ENCODE measurements at places on chromosomes 5 and 9.

DNA sequence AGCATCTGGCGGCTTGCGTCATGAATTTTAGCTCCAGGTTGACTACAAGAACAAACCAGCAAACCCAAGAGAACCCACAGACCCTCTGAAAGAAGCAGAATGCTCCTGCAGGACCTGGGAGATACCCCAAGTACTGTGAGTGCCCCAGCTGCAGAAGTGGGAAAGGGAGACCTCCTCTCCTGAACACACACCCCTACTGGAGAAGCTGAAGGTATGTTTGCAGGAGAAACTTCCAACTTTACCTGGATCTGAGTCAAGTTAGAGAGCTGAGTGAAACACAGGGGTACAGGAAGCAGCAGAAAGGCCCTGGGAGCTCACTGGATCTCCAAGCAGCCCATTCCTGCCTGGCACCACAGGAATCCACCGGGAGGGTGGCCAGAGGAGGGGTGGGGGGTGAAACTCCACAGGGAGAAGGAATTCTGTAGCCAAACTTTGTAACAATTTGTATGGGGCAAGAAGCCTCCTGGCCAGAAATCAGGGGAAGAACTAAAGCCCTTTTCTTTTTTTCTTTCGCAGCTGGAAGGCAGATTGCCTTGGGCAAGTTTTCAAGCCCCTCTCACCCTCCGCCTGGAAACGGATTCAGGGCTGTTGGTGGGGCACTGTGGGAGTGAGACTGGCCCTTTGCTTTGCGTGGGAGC lies 576.2 kb downstream of the BNC2 start:
- DNase-seq = no peak

DNA sequence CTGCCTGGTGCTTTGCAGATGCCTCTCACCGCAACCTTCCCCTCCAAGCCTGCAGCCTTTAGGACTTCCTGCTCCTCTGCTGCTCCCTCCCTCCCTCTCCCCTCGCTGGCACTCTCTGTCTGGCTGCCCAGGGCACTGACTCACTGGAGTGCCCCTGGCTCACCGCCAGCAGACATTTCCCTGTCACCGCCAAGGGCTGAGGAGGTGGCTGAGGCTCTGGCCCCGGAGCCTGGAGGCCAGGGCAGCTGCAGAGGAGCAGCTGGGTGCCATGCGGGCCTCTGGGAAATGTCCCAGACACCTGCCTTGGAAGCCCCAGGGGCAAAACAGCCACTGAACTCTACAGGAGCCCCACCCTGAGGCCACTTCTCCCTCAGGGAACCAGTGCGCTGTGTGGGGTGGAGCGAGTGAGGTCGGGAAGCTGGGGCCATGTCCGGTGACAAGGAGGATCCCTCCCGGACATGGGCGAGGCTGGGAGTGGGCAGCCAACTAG lies 53.4 kb downstream of the TENT4A start:
- DNase-seq = peak; percentile 99

DNA sequence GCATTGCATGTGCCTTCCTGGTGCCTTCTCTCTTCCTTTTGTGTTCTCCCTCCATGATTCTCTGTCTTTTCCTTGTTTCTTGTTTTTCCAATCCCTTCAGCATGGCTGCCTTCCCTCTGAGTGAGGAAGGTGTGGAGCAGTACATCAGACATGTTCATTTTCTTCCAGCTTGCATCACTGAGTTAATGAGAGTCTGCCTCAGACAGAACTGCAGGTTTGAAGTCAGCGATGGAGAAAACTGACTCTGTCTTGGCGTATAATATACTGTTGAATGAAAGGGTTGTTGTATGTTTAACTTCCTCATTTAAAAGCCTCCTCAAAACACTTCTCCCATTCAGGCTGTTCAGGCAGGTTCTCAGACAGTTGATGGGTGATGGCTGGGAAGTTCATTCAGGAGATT lies 129.3 kb downstream of the KDM4C start:
- DNase-seq = no peak

DNA sequence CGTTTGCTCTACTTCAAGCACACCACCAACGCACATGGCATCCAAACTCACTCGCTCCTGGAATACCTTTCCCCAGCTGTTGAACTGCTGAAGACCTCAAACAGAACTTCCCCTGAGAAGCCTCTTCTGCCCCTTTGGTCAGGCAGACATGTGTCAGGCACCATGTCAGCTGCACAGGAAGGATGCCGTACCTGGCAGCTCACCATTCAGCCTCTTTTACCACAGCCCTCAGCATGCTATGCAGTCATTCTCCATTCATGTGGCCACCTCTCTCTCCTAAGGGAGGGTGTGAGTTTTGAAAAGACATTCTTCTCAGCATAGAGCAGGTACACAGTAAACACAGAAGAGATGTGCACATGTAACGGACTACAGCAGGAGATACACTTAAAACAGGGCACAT lies 14.2 kb downstream of the IL4 start:
- no peak for DNase-seq

DNA sequence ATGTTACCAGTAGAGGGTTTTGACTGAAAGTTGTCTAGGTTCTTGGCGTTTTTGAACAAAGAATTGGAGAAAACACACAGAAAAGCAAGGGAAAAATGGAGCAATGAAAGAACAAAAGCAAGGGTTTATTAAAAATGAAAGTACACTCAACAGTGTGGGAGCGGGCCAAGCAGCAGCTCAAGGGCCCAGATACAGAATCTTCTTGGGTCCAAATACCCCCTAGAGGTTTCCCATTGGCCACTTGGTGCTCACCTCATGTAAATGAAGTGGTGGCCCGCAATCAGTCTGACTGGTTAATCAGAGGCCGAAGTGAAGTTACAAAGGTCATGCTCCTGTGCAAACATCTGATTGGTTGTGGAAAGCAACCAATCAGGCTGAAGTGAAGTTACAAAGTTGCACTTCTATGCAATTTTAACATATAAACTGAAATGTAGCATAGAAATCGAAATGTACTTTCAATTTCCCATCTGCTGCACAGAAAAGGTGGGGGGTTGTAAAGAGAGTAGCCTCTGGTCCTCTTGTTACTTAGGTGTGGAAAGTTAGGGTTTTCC lies 1.9 kb upstream of the GM2A start:
- no peak for DNase-seq

DNA sequence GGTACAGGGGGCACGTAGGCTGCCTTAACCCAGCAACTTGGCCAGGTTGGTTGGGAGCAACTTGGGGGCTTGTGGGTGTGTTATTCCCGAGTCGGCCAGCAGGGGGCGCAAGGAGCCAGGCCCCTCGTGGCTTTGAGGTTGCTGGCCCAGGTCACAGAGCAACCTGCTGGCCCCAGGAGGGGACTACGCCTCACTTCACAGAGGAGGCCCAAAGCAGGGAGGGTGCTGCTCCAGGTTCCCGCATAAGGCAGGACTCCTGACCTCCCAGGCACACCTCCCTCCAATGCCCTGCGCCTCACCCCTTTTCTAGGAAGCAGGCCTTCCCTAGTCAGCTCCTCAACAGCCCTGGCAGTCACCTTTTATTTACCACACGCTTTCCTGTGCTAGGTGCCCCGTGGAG lies 18.1 kb downstream of the KYAT1 start:
- peak; percentile 85 for DNase-seq

- peak; percentile 86 for DNase-seq
Observed at GRCh38 chr9:76987594-76988200, 31.8 kb upstream of the FOXB2 start.

DNA sequence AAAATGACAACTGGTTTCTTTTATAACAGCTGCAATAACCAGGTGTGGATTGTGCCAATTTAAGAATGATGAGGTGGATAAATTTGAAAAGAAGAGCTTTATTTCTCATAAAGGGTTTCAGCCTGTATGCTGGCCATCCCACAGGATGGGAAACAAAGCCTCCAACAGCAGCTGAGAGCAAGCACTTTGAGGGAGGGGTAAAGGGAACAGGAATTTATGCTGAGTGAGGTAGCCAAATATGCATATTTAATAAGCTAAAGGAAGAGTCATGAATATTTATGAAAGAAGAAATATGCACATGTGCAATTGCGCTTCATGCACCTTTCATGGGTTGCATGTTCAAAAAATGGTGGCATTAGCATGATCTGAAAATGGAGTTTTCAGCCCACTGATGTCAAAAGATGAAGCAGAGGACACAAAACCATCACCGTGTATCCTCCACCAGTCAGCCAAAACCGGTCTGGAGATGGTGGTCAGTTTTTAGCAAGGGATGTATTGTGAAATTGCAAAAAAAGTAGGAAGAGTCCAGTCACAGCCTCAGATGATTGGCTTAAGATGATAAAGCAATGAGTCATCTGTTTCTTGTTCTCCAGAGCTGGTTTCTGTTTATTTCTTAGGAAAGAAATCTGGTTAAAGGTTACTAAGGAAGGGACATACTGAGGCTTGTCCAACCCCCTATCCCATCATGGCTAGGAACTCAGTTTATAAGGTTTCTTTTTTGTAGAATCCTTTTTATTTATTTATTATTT lies 47.9 kb downstream of the DEPDC1B start:
- peak; percentile 11 for DNase-seq

DNA sequence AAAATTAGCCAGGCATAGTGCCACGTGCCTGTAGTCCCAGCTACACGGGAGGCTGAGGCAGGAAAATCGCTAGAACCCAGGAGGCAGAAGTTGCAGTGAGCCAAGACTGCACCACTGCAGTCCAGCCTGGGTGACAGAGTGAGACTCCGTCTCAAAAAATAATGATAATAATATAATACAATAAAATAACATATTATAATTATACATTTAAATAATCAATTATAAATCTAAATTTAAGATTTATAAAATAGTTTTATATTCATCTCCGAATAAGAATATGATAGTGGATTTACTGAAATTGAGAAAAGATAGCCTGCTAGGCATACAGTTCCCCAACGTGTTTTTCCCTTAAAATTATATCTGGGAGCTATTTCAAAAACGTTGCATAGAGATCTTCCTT lies 599.6 kb downstream of the CDH18 start:
- DNase-seq = no peak

GRCh38 chr9:78439866-78440830 lies 143.2 kb downstream of the PSAT1 start:
- DNase-seq = no peak

DNA sequence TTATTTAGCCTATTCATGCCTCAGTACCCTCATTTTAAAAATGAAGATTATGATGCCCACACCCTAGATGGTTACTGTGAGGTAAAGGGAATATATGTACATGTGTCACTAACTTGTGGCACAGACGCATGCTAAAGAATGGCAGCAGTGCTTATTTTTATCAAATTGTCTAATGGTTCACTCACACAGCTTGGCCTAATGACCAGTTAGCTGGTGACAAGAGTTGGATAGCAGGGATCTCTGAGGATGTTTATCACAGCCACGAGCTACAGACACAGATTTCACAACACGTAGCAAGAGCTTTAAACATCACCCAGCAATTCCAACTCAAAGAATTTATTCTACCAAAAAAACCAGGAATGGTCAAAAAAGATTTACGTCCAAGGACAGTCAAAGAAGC lies 7.2 kb downstream of the BAG1 start:
- no peak for DNase-seq

- DNase-seq = peak; percentile 40
Observed at GRCh38 chr9:37471942-37472684, 6.9 kb upstream of the ZBTB5 start.

DNA sequence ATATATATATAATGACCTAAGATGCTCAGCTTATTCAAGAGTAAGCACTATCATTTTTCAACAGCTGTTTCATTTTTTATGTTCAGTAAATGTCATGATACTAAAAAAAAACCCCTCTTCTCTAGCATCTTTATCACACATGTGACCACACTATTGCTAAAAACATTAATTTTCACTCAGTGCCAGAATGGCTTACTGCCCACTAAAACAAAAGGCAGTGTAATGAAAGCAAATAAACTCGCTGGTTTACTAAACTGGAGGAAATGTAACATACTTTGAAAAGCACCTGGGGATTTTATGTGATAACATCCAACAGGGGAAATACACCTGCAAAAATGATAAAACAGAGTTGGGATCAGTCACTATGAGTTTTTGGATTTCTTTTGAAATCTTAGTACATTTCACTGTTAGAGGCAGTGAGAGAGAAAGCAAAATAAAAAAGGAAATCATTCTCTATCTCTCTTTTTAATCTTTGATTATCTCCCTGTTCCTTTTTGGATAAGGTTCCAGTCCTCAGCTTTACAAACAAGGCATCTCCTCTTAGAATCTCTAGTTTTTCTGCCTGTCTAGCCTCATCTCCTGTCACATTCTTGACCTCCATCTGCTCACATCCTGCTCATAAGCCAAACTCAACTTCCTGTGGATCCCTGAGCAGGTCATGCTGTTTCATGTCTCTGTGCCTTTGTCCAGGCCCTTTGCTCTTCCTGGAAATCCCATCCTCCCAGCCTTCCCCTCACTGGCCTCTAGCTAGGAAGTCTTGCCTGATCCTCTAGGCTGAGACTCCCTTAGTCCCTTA lies 338.0 kb downstream of the MAN2A1 start:
- no peak for DNase-seq

DNA sequence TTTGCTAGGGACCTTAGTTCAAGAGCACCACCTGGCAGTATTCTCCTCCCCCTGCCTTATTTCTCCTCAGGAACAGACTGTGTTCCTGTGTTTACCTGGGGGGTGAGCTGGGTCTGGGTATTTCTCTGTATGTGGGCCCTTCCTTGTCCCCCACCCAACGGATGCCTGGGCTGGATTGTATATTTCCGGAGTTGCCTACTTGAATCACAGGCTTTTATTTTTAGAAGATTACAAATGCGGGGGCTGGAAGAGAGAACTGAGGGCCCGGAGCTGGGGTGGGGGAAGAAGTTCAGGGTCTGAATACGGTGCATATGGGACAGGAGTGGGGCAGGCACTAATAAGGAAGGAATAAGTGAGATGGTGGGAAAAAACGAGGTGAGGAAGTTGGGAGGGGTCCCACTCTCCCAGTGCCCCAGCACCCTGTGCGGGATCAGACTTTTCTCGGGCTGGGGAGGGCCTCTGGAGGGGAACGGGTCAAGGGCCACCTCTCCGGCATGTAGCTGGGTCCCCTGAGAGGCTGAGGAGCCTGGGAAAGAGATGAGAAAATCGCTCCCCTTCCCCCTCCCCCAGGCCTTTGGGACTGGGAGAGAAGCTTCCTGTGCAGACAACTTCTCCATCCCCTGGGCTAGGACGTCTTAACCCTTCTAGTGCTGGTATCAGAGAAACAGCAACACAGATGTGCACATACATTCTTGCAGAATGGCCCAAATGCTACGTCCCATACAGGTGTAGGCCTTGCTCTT lies 42.1 kb downstream of the PCDH1 start:
- DNase-seq = no peak

GRCh38 chr5:45617859-45618416 lies 78.2 kb downstream of the HCN1 start:
- no peak for DNase-seq

DNA sequence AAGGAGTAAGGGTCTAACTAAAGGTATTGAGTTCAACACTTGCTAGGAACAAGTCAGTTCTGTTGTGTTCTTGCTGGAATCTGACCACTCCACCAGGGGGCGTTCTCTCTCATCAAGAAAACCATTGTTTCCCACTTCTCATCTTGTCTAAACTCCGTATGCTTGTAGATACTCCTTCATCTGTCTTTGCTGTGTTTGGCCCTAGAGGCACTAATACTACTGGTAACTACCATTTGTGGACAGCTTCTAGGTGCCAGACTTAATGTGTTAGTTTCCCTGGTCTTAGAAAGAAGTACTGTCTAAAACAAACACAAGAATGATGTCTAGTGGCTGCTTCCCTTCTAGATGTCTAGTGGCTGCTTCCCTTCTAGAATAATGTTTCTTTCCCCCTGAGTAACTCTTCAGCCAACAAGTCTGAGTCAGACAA lies 18.7 kb upstream of the PTPDC1 start:
- DNase-seq = peak; percentile 81
